SHP77 treated with DMSO at 0.1 percent for 48 hours (cell line): ENCODE measurements at places on chromosomes 5 and 9.

- DNase-seq, result no peak
Measured at GRCh38 chr9:130662970-130663257, 1.5 kb upstream of the PRDM12 start.

GRCh38 chr5:172417983-172418630, 36.2 kb downstream of the SH3PXD2B start:
- DNase-seq, result no peak

- peak; percentile 75 for DNase-seq
Measured at GRCh38 chr9:89634995-89635742, 30.4 kb downstream of the GADD45G start.

DNA sequence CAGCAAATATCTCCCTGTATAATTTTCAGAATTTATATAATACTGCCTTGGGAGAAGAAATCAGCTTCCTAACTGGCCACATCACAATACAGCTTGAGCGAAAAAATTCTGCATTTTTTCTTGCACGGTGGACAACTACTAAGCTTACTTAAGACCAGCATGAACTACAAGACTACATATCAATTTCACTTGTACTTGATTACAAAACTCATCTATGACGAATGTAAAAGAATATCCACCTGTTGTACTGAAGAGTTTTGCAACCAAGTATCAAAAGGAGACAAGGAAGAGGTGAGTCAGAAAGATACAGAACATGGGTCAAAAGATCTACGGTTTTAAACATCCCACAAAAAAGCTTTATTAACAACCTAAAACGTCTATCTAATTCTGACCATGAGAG, 279.4 kb downstream of the BNC2 start:
- no peak for DNase-seq

DNA sequence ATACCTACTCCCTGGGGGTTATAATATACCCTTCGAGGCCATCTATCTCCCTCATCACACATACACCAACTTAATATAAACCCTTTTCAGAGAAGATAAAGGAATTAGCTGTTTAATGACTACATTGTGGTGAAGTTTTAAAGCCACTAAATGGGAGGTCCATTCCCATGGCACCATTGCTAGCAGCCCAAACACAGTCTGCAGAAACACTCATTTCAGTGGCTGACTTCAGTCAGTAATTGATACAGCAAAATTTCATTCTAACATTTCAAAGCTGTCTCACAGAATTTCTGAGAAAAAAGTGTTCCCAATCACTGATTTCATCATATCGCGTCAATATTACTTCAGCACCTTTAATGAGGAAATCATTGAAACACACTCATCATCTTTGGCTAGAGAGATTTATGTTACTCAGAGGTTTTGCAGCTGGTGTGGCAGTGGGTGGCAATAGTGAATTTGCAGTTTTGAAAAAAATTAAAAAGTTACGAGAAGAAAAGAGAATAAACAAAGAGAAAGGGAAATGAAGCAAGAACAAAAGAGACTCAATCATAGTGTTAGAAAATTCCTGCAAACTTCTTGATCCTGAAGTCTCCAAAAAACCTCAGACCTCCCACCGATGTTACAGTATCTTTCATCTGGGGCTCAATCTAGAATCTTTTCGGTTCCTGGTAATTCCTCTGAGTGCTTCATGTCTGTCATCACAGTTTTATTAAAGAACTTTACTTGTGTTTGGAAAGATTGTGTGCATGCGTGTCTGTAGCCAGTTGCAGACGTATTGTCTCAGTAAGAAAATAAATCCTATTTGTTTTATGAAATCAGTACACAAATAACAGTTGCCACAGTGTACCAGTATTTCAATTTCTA, 105.0 kb downstream of the ERCC6L2 start:
- no peak for DNase-seq
